ENCODE measurements at places on chromosomes 2 and 18.

GRCh38 chr2:234577191-234577590, 80.3 kb upstream of the ARL4C start:
- DNase-seq, result no peak

DNA sequence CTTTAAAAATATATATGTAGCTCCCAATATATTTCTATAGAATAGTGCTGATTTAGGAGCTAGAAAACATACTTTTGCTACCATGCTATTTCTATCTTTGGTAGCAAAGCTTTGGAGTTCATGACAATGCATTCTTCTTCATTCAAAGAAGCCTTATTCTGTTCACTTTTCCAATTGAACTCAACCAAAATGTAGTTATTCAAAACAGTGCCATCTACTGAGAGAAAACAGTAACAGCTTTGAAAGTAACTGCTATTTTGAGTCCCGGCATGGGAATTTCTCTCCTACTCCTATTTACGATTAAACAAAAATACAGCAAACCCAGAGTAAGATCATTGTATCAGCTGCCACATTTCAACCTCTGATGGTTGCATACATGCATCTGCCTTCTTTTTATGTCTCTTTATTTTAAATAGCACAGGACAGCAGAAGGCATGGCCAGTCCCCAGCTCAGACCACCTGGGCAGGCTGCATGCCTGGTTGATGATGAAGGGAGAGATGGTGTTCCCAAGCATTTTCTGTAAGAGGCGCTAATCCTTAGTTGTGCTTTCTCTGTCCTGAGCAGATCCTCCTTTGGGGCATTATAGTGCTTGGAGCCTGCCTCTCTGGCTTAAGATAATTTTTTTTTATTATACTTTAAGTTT, 69.7 kb upstream of the SULT1C3 start:
- peak; percentile 50 for DNase-seq

DNA sequence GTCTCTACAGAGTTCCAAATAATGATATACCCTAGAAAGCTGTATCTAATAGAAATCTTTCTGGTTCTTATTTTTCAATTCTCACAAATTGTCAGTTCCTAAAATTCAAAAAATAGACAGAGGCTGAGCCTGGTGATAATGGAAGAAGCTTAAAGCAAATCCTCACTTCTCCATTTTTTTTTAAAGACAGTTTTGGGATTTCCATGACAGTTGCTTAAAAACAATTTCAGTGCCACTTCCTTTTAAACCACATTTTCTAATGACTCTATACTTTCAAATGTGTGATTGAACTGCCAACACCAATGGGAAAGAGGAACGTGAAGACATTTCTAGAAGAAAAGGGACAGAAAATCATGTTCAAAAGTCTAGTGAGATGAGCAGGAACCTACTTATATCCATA, 4.0 kb downstream of the GKN2 start:
- no peak for DNase-seq

DNA sequence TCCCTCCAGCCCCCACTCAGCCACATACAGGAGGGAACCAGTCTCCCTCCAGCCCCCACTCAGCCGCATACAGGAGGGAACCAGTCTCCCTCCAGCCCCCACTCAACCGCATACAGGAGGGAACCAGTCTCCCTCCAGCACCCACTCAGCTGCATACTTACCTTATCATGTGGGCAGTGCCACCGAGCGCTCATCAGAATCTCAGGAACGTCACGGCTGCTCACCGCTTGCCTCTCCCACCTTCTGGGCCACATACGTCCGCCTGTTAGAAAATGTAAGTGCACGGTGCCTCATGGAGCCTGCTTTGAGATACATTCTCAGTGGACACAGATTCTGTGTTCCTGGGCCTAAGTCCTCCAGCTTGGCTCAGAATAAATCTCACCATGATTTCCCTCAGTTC, 124.8 kb downstream of the PXDN start:
- DNase-seq, result no peak

- peak; percentile 98 for DNase-seq
Measured at GRCh38 chr2:10514743-10515142, 66.6 kb upstream of the ODC1 start.

DNA sequence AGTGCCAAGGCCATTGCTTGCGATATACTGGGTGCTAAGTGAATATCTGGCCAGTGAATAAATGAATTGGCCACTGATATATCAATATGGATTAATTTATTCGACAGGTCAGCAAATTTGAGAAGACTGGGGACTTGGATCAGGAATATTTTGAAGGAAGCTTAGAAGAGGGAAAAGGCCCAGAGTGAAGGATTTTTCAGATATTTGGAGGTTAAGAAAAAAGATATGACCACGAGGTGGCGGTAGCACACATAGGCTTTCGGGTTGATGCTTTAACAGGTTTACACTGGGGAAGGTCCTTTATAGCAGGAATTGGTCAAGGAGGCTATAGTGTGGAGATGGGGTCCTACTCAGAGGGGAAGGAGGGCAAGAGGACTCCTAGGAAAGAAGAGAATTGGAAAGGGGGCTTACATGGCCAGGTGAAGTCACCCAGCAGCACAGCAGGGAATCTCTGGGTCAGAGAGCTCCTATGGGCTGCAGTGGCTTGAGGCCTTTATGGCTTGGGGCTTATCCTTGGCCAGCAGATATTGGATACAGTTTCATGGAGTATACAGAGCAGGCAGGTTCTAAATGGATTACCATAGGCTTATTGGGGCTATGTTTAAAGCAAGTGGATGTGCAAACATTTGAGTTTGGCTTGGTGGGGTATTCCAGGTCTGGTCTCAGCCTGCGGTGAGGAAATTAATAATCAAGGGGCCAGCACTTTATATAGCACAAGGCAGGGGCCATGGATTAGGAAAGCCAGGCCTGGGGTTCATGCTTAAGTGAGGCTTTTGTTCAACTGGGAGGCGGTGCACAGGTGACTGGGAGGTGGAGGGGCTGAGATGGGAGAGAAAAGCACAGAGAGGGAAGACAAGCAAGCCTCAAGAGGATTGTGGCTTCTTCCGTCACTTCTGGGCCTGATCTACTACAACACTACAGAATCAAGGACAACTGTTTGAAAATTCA, 9.7 kb downstream of the IL1RN start:
- peak; percentile 61 for DNase-seq

DNA sequence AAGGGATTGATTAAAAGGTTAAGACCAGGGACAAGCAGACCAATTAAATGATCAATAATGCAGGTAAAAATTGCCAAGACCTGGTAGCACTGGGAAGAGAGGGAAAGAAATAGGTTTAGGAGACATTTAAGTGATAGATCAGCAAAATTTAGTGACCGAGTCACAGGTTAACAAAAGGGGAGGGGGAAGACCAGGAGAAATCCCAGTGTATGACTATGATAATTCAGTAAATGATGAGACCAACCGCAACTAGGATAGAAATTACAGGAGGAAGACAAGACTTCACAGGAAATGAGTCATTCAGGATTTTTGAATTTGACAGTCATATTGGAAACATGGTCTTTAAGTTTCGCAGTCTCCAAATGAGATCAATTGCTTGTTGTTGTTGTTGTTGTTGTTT, 62.9 kb downstream of the COBLL1 start:
- DNase-seq, result peak; percentile 56

DNA sequence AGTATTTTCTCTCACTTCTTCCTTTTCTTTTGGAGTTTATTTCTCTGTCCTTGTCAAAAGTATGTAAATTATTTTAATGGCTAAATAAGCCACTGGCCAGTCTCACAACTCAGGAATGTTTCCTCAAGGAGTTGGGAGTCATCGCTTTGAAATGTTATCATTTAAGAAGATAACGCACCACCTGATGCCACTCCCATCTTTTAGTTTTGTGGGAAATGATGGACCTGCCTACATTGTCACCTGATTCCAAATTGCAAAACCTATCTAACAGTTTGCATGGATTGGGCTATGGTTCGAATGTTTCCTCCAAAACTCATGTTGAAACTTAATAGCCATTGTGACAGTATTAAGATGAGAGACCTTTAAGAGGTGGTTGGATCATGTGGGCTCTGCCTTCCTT, 32.4 kb upstream of the PPM1B start:
- DNase-seq, result peak; percentile 80

Measured in ELR (cell line).